ENCODE measurements at places on chromosomes 6 and 20.

- DNase-seq: no peak
These were observed 131.1 kb downstream of the UTRN start for GRCh38 chr6:144416244-144416643.

DNA sequence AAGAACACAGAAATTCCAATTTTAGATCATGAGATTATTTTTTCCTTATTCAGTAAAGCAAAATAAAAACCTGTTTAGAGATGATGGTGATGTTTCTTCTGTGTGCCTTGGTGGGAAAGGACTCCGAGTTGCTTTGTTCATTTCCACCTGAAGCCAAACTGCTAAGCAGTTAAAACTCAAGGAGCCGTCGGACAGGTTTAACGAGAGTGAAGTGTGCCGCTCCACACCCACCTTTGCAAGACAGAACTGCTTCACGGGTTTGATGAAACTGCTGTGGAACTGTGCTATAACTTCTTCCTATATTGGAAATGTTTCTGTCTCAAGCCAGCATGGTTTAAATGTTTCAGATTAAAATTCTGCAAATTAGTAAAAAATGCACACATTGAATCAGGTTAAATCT is 9.2 kb upstream of the DSP start:
- DNase-seq: no peak

DNA sequence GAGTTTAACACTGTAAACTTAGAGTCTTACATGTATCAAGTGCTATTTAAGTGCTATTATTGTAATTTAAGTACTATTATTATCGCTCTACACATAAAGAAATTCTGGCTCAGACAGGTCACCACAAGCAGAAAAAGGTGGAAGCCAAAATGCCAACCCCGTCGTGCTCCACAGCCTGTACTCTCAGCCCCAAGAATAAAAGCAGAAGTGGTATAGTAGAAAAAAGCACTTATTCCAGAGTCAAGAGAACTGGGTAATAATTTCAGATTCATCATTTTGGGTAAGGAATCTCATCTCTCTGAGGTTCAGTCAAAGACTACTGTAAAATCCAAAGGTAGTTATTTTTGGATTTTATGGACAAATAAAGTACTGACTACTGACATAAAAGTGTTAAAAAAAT is 943 bp downstream of the ZUP1 start:
- no peak for DNase-seq

GRCh38 chr20:51159981-51160380 is 137.1 kb upstream of the KCNG1 start:
- no peak for DNase-seq

DNA sequence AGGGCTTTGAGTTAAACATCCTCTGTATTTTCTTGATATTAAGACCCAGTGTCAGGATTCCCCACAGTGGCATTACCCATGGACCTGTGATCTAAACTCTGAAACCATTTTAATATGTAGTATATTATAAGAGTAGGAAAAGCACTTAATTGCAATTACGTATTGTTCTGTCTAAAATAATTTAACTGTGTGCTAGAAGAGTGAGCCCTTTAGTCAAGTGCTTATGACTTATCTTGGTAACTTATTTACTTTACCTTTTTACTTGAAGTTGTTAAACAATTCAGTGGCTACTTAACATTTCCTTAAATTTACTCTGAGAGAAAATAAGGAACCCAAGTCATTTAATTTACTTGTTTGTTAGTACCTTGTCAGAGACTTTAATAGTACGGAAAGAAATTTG is 173.6 kb downstream of the CDKAL1 start:
- DNase-seq: no peak

DNA sequence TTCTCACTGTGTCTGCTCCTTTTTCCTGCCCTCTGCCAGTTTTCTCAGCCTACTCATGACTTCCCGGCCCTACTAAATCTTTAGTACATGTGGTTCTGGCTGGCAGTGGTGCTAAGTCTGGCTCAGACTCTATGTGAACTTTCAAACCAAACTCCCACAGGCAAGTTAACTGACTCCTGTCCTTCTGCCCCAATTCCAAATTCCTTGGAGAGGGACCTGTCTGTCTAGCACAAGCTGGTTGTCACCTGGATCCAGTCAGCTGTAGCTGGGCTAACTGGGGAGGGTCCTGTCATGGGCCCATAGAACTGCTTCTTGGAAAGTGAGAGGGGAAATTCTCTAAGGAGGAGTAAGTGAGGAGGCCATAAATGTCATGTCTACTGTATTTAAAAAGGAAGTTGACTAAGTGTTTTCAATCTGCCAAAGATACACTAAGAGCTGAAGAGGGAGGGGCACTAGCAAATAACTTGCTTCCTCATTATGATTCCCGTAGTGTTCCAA is 240.1 kb downstream of the KCNQ5 start:
- no peak for DNase-seq

- no peak for DNase-seq
These were observed 149.8 kb upstream of the ATXN1 start for GRCh38 chr6:16911088-16911487.

GRCh38 chr6:20180935-20181334 is 31.3 kb downstream of the MBOAT1 start:
- no peak for DNase-seq

- no peak for DNase-seq
These were observed 87.7 kb downstream of the MBOAT1 start for GRCh38 chr6:20124545-20124944.

DNA sequence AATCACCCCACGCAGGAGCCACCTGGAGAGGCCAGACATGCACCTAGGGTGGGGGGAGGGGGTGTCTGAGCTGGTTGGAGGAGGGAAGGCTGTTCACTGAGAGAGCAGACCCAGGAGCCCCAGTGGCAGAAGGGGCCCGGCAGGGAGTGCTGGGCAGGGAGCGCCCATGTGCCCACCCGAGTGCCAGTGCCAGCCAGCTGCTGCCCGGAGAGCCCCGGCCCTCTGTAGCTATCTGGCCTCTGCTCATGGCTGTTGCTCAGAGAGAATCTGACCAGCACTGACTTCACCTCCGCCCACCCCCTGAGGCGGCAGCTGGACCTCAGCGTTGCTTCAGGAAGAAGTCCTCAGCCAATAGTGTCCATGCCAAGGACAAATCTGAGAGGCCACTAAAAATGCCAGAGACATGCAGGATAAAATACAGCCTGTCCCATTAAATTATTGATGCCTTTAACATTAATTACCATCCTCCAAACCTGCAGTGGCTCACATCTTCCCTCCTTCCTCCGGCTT is 22.8 kb downstream of the SLC17A9 start:
- no peak for DNase-seq

GRCh38 chr20:24185791-24186190 is 197.2 kb upstream of the GGTLC1 start:
- no peak for DNase-seq

GRCh38 chr6:11575408-11576033 is 38.0 kb downstream of the TMEM170B start:
- peak; percentile 24 for DNase-seq

DNA sequence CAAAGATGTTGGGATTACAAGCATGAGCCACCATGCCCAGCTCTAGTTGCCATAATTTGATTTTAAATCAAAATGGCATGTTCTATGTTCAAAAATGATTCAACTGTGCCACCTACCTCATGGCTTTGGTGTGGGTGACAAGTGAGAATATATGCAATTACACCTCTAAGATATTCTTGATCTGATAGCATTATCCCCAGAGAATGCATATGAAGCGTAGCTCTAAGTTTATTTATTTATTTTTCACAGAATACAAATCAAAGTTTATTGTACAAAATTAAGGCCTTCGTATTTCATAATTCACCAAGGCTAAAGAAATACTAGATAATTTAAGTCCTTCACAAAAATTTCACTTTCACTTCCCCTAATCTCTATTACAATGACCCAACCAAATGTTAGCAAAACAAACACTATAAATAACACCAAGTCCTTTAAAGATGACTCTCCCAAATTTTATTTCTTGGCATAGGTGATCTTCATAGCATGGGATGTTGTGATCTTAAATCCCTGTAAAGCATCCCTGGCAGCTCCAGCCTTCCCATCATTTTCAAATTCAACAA is 205.9 kb upstream of the TAB2 start:
- DNase-seq: no peak

GRCh38 chr6:18680842-18681241 is 293.7 kb downstream of the RNF144B start:
- DNase-seq: no peak

- no peak for DNase-seq
These were observed 589.2 kb downstream of the PHF3 start for GRCh38 chr6:64224819-64225218.

DNA sequence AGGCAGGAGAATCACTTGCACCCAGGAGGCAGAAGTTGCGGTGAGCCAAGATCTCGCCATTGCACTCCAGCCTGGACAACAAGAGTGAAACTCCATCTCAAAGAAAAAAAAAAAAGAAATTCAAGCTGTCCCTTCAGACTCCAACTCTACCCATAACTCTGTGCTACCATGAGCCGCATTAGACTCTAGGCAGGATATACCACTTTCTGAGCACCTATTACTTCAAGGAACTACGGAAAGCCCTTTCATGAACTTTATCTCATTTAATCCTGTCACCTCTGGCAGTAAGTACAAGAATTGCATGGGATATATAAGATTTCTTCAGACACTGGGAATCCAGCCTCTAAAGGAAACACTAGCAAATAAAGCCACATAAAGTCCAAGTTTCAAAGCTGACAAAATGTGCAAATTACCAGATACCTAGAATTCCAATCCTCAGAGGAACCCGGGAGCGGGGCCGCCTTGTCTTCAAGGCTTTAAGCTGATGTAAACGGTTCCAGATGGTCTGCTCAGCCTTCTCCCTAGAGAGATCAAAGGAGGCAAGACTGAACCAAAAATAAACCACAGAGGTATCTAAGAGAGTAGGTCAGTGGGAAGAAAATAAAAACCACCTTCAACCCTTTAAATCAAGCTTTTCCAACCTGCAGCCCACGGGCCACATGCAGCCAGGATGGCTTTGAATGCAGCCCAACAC is 9.4 kb downstream of the CDK5RAP1 start:
- no peak for DNase-seq

- no peak for DNase-seq
These were observed 98.8 kb downstream of the MYLK4 start for GRCh38 chr6:2651961-2652360.

- no peak for DNase-seq
These were observed 51.9 kb downstream of the VGLL2 start for GRCh38 chr6:117317261-117317660.

GRCh38 chr6:38088829-38089228 is 269.3 kb downstream of the ZFAND3 start:
- DNase-seq: no peak

DNA sequence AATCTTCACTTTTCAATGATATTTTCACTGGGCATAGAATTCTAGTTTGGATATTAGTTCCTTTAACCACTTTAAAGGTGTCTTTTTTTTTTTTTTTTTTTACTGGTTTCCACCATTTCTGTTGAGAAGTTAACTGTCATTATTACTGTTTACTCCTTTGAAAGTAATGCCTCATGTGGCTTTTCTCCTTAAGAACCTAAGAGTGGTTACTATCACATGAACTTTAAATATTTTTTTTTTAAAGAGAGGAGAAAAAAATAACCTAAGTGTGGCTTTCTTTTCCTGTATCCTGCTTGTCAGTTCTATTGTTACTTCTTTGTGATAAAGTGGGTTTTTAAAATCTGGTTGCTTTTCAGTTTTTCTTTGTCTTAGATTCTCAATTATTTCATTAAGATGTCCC is 229.5 kb downstream of the CDH26 start:
- no peak for DNase-seq

DNA sequence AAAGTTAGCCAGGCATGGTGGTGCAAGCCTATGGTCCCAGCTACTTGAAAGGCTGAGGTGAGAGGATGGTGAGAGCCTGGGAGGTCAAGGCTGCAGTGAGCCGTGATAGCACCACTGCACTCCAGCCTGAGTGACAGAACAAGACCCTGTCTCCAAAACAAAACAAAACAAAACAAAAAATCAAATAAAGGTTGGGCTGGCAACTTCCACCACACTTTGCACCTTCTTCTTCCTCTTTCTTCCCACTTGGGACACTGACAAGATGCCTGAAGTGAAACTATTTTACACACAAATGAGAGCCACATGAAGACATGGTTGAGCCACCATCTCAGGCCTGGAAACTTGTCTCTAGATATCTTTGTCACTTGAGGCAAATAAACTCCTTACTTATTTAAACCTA is 53.8 kb upstream of the CCDC28A start:
- DNase-seq: no peak

DNA sequence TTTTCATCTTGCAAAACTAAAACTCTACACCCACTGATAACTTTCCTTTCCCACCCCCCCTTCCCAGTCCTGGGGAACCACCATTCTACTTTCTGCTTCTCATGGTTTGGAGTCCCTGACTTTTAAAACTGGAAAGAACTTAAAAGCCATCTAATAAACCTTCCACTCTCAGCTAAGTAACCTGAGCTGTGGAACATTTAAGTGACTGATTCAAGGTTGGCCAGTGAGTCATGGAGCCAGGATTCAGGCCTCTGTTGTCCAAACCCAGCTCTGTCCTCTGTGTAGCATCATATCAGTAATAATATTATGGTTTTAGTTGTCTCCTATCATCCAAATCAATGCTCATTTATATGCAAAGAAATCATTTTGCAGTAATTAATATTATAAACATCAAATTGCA is 176.0 kb upstream of the NT5E start:
- no peak for DNase-seq

GRCh38 chr6:13803581-13803980 is 10.8 kb downstream of the MCUR1 start:
- DNase-seq: no peak

DNA sequence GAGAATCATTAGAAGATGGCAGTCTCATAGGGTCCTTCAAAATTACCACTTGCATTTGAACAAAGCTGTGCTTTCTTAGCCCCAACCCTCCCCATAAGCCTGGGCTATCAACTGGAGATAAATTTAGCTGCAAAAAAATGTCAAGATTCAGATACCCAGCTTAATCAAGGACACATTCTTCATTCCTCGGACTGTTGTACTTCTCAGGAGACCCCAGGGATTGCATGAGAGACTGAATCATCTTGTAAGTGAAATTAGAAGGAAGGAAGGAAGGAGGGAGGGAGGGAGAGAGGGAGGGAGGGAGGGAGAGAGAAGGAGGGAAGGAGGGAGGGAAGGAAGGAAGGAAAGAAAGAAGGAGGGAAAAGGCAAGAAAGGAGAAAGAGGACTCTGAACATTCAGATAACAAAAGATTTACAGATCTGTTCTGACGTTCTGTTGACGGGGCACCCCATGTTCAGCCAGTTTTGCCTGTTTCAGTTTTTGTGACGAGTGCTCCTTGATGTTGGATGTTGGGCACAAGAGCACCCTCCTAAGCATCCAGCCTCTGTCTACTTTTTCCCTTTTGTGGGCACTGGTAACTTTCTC is 498.7 kb downstream of the PREX1 start:
- DNase-seq: no peak

- no peak for DNase-seq
These were observed 1.0 kb upstream of the E2F3 start for GRCh38 chr6:20400456-20401204.

DNA sequence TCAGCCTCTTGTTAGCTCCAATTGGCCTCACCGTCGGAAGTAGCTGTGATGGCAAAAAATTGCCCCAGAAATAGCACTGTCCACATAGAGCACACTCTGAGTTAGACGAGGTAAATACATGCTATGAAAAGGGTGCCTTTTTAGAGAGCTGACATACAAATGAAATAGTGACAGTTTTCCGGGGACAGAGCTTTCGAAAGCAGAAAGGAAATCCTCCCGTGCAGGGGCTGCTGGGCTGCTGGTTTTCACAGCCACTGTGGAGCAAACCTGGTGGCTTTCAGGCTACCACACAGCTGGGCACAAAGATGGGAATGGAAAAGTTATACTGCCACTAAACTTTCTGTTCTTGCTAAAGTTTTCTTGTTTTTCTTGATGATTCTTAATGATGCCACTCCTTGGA is 8.3 kb downstream of the SLPI start:
- no peak for DNase-seq

All from SW 1271 (cell line).